ENCODE measurements at places on chromosomes 6 and 20. TPM values are rescaled to one million over a fixed set of nuclear protein-coding genes. Genes with fewer than 3 reads are reported as not detected.

SLC17A9 gene
- total RNA-seq, result 13.1 TPM

SNAI1 gene
- total RNA-seq, result 11.3 TPM

CBFA2T2 gene
- total RNA-seq, result 4.5 TPM

GTSF1L gene
- not detected for total RNA-seq

ARMH2 gene
- not detected for total RNA-seq

KCNK5 gene
- total RNA-seq, result not detected

ARMC12 gene
- total RNA-seq, result not detected

POU5F1 gene
- total RNA-seq, result not detected

ZC2HC1B gene
- total RNA-seq, result not detected

IER3 gene
- total RNA-seq, result 72.1 TPM

GNMT gene
- not detected for total RNA-seq

HLA-DRB5 gene
- total RNA-seq, result not detected

TRIM15 gene
- not detected for total RNA-seq

PFDN4 gene
- 132 TPM for total RNA-seq

MOXD1 gene
- total RNA-seq, result 0.07 TPM

CALHM4 gene
- 0.87 TPM for total RNA-seq

LCA5 gene
- 4.6 TPM for total RNA-seq
